ENCODE measurements at places on chromosomes 7 and 10.

DNA sequence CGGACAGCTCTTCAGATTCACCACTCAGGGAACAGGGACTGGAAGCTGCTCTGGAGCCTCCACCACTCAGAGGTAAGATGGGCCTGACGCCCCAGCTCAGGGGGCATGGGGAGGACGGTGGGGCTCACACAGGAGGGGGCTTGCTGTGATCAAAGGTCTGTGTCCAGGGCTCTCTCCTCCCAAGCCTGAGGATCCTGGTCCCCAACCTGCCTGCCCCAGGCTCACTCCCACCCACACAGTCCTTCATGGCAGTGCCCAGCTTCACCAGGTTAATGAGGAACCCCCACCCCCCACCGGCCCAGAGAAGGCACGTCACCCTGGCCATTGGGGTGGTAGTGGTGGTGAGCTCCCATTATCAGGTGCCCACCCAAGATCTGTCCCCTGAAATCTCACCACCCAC is 926.7 kb upstream of the ZNF722 start:
- no peak for DNase-seq

GRCh38 chr7:2313450-2314208 is 612 bp downstream of the SNX8 start:
- DNase-seq, result no peak

DNA sequence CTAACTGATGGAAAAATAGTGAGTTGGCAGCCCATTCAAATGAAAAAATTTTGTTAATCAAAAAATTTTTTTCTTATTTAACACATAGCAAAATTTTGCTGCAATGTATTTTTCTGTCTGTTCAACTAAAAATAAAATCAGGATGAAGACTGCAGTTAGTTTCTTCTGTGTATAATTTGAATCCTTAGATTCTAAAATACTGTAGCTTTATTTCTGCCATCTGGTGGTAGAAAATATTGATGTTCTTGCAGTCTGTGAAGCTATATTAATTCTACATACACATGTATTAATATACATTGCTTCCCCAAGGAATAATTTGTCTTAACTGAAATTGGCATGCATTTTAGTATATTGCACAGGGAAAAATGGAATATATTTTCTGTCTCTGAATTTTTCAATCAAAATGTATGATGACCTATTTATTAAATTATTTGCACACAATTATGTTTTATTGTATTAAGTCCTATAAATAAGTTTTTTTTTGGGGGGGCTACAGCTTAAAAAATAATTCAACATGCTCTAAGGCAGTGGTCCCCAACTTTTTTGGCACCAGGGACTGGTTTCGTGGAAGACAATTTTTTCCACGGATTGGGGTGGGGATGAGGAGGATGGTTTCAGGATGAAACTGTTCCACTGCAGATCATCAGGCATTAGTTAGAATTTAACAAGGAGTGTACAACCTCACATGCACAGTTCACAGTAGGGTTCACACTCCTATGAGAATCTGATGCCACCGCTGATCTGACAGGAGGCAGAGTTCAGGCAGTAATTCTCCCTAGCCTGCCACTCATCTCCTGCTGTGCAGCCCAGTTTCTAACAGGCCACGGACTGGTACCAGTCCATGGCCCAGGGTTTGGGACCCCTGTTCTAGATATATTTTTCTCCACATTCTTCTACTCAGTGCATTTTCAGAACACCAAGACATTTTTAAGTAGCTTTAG is 119.4 kb downstream of the GNAT3 start:
- DNase-seq, result no peak

DNA sequence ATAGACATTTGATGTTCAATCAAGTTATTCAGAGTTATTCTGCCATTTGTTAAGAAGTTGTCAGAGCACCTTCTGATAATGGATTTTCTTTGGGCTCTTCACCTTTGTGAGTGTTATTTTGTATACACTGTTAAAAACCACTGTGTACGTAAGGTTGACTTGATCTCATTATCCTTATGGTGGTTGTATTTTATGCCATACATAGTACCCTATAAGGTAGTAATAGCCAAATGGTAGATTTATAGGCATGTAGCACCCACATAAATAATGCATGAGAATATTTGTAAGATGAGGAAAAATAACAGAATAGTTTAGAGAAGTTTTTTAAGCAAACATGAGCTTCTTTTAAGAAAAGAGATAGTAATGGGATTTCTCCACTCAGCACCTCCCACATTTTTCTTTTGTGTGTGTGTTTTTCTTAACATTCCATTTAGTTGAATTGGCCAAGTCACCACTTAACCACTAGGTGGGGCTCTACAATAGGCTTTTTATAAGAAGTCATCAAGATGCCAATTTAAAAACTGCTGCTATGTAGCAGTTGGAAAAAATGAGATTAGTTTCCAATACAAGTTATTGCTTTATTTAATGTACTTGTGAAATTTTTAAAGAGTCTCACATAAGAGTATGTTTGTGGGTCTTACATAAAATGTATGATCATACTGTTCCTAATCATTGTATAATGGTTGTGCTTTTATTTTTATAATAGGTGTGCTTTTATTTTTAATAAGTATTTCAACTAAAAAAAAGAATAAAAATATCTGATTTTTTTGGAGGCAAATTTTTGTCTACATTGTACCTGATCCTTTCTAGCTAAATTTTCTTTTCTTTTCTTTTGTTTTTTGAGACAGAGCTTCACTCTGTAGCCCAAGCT is 41.1 kb upstream of the STMP1 start:
- peak; percentile 31 for DNase-seq

DNA sequence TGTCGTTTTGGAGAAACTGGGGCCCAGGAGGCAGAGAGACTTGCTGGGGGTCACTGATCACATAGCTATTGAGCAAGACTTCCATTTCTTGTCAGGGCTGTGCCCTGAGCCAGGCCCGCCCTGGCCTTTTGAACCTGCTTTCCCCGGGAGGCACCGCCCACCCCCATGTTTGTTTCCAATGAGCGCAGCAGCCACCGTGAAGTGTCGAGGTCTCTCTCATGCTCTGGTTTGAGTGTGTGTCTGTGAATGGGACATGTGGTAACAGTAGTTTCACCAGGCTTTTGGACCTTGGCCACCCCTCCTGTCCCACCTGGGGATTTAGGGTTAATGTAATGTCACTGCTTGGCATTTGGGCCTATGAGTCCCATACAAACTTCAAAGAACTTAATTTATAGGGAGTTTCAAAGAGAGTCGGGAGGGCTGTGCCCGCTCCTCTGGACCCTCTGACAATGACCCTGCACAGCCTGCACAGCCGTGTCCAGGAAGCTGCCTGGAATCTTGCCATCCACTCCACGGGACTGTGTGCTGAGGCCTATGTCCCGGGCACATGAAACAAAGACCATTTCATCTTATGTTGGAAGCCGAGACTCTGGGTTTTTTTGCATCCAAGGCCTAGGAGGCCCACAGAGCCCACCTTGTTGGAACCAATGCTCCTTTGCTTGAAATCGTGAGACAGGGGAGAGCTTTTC is 6.3 kb downstream of the PRF1 start:
- DNase-seq, result no peak

DNA sequence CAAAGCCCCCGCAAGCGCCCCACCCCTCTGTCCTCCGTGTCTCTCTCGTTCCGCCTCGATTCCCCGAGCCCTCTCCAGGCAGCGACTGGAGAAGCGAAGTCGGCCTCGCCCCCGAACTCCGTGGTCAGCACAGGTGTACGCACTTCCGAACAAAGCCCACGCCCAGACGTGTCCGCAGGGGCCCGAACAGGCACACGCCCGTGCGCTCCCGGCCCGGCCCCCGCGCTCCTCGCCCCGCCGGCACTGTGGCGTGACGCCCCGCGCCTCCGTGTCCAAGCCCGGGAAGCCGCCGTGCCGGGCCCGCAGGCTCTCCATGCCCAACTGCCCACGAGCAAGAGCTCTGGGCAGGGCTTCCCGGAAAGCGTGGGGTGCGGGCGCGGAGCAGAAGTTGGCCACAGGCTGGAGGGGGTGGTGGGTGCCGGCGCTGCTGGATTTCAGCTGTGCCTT is 662 bp downstream of the NRCAM start:
- DNase-seq, result no peak
